CD4-positive, alpha-beta T cell treated with Interferon gamma for 1 hour (primary cell): ENCODE measurements at places on chromosomes 2 and 18.

GRCh38 chr2:74199275-74199701, 873 bp downstream of the MTHFD2 start:
- DNase-seq: peak; percentile 9

GRCh38 chr18:34993289-34993688, 47.9 kb upstream of the MAPRE2 start:
- DNase-seq: no peak

DNA sequence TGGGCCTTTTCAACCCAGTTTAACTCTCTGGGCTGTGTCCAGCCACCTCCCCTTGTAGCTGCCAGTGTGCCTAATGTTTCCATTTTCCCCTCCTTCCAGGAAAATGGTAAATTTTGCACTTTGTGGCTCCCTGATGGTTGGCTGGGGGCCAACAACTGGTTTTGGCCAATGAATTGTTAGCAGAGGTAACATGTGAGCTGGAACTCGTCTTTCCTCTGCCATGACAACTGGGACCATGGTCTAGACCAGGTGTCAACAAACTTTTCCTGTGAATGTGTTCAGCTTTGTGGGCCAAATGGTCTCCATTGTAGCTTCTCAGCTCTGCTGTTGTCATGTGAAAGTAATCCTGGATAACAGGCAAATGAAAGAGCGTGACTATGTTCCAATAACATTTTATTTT, 87.2 kb downstream of the DDX1 start:
- no peak for DNase-seq

DNA sequence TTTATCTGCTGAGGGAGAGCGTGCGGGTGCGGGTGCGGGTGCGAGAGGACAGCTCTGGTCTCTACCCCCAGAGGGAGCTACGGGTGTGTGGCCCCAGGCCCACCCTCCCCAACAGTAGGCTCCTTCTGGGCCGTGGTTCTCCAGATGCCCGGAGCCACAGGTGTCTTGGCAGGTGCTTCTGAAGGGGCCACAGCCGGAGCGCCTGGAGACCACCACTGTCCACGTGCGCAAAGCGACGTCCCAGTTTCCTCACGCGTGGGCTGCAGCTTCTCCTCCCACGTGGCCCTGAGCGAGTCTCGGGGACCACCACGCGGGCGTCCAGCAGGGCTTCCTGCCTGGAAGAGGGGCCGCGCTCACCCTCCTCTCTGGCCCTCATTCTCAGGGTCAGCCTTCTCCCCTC, 90.6 kb downstream of the BIN1 start:
- no peak for DNase-seq

GRCh38 chr2:229920011-229920641, 1.7 kb downstream of the TRIP12 start:
- DNase-seq: peak; percentile 4

DNA sequence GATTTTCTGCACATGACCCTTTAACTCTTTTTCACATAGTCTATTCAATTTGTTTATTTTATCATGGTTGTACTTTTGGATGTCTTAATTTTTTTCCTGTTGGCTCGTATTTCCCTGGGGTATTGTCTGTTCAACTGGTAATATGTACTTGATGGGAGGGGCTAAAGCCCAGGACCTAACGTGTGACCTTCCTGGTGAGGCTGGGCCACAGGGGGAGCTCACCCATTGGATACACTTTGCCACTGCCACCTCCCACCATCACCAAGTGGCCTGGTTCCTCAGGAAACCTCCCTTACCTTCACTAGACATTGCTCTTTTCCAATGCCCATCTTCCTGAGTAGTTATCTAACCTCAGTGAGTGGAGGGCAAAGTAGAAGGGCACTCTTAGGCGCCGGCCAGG, 143.9 kb upstream of the LTBP1 start:
- no peak for DNase-seq

- DNase-seq: no peak
These were observed 68.2 kb downstream of the HPCAL1 start for GRCh38 chr2:10370895-10371294.

DNA sequence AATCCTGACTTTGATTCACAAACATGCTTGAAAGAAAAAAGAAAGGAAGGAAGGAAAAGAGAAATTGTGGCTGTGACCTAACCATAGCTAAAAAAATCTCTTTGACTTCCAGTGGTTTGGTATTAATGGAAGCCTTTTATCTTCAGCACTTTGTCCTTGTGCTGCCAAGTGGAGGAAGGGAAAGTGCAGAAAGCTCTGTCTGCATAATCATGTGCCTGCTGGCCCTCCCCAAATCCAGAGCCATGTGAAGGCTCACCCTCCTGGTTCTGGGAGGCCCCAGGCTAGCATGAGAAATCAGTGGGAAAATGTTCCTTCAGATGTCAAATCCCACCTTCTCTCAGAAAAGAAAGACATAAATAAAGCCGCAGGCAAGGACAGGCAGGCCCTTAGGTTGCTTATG, 48.3 kb upstream of the BMPR2 start:
- DNase-seq: no peak
